ENCODE measurements at places on chromosomes 4 and X.
A peak's percentile ranks its signal among the peaks of the same experiment; 100 is the strongest.

DNA sequence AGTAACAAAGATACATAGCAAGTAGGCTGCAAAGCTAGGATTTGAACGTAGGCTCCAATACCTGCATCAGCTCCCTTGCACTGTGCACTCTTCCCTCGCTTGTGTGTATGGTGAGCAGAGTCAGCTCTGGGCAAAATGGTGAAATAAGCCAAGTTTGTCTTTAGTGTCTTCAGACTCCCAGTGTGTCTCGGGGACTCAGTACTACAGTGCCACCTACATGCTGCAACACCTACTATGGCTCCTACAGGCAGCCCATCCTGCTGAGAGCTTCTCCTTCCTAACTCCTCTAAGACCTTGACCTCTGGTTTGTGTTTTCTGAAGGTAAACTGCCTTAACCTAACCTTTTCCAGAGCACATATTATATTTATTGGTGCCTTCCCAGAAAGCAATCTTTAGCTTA is 42.5 kb downstream of the RTL9 start:
- no peak for DNase-seq

DNA sequence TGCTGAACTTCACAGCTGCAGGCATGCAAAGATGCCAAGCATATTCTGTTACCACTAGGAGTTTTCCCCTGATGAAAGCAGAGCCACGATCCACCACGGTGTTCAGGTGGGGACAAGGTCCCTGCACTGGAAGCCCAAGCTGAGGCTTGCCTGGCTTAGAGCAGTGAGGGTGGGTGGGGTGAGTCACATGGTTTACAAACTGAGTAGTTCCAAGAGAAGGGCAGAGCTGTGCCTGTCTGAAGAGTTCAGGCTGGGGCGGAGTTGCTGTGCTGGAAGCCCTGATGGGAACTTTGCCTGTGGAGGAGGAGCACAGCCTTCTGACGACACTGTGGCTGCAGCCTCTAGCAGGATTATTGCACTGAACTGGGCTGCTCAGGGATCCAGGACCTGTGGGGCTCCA is 45.5 kb downstream of the FAM9B start:
- DNase-seq, result no peak

- DNase-seq, result no peak
Observed at GRCh38 chr4:108881190-108881589, 118.3 kb upstream of the ETNPPL start.

DNA sequence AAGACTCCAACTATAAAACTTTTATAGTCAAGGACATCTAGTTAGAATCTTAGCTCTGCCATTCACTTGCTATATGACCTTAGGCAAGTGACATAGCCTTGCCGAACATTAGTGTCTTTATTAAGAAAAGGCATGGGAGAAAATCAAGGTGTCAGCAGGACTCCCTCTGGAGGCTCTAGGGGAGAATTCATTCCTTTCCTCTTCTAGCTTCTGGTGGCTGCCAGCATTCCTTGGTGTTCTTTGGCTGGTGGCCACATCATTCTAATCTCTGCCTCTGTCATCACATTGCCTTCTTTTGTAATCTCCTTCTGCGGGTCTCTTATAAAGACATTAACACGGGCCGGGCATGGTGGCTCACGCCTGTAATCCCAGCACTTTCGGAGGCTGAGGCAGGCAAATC is 99.8 kb downstream of the PPP1R2C start:
- DNase-seq, result no peak

DNA sequence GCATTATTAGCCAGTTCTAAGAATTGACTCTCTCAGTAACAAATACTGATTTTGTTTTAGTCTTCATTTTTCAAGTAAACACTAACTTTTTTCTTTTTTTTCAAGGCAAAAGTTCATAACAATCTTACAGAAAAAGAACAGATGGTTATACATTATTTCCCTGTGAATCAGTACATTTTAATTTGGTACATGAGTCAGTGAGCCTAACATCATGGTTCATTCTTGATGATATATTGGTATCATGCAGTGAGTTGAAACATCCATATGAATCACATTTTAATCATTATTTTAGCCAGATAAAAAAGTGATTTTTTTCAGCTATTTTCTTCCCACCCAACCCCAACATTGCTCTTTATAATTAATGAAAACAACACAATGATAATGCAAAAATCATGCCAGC is 184.3 kb upstream of the TACR3 start:
- DNase-seq, result no peak

DNA sequence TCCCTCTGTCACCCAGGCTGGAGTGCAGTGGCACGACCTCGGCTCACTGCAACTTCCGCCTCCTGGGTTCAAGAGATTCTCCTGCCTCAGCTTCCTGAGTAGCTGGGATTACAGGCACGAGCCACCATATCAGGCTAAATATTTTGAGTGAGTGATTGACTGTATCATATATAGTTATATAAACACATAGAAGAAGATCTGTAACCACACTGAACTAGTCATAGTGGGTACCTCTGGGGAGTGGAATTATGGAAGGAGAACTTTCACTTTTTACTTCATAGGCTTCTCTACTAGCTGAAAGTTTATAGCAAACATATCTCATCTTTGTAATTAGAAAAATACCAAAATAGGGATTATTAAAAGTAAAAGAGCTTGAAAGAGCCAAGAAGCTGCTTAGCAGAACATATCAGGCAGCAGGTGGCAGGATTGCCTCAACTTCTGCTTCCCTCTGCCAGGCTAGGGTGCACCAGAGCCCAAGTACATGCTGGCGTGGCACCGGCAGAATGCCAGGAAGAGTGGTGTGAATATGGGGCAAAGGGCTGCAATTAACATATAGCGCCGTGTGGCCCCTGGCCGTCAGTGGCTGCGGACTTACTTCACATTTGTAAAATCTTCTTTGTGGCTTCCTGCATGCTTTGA is 39.5 kb upstream of the CD40LG start:
- DNase-seq, result peak; percentile 25

DNA sequence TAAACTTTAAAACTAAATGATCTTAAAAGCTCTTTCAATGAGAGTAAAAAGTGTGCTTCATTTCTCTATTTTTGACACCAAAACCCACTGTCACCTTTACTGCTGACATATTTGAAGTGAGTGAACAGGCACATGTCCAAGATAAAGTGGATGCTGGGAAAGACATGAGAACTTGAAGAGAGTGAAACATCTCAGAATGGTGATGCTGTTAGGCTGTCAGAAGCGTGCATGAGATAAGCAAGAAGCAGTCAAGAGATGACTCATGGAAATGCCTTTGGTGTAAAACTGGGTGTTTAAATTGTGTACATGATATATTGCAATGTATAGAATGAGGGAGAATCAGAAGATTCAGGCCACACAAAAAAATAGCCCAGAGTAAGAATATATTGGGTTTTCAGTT is 21.8 kb upstream of the GBA3 start:
- DNase-seq, result no peak

DNA sequence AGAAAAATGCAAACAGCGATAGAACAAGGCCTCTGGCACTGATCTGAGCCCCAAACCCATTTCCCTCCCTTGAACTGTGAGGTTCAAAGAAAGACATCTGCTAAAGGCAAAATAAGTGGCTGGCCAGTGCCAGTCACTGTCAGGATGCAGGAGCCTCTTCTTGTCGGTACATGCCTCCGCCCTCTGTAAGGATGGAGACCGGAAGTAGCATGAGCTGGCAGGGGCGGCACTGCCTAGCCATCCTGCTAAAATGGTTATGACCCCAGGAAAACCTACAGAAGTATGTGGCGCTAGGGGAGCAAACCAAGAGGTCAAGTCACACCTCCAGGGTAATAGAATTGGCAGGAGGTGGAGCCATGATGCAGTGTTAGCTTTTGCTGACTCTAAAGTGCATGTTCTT is 180.3 kb downstream of the DCLK2 start:
- DNase-seq, result no peak

GRCh38 chr4:76072760-76073159 is 1.7 kb upstream of the ART3 start:
- no peak for DNase-seq

DNA sequence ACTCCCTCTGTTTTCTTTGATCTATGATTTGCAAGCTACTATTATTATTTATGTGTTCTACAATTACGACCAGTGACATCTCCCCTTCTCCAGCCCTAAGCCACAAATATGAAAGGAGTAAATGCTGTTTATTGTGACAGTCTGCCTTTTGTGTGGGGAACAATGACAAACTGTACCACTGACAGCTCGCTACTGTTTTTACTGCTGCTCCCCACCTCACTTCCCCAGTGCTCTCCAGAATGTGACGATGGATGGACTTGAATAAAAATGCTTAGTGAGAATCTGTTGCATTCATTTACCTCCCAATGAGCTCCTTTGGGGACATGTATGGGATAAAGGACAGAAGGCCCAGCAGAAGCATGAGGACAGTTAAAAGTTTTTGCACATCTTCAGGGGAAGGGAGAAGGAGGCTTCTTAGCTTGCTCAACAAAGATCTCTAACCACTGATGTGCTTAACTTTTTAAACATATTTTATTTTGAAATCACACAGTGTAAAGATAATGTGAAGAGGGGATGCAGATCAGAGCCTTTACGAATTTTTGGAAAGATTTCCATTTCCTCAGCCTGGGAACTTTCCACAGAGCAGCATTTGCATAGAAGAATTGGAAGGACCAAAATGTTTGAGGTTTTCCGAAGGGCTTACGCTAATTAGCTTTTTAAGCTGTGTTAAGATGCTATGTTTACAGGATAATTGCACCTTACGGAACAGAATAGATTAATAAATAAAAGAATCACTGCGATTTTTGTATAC is 485.1 kb upstream of the TENM3 start:
- DNase-seq, result no peak

- no peak for DNase-seq
Observed at GRCh38 chr4:138164208-138164607, 77.9 kb downstream of the SLC7A11 start.

DNA sequence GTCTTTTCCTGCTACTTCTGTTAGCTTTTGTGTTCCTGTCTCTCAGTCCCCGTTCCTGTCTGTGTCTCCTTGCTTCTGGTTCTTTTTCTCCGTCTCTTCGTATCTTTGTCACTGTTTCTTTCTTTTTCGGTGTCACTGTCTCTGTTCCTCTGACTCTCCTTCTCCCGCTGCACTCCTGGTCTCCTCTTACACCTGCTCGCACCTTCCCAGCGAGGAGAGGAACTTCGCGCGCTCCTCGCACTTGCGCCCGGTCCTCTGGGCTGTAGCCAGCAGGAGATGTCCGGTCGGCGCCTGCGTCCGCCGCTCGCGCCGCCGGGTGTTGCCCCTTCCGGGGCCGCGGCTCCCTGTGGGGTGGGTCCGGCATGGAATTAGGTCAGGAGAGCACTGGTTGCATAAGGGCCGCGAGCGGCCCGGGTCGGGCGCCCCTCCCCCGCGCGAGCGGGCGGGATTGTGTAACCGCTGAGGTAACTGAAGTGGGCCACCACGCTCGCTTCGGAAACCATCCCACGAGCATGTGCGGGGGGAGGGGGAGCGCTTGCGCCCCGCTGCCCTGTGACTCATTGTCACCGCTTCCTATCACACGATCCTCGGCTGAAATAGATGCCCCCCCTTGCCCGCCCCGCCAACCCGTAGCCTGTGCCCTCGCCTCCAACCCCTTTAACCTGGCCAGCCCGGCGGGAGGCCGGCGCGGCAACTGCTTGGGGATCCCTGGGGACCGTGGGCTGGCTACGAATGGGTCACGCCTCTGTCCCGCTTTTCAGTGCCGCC is 1.6 kb downstream of the LONRF3 start:
- DNase-seq, result peak; percentile 92

GRCh38 chrX:15664487-15665444 is at the start of gene CLTRN:
TSS of gene CLTRN (minus strand) at chrX:15664805. CDS start at chrX:15664775, 30 bp downstream.
- DNase-seq, result no peak

- DNase-seq, result no peak
Observed at GRCh38 chrX:135520022-135520552, 373 bp upstream of the INTS6L start.

GRCh38 chr4:10623241-10623640 is 61.3 kb downstream of the CLNK start:
- no peak for DNase-seq

GRCh38 chr4:92307181-92307580 is 3.4 kb downstream of the GRID2 start:
- no peak for DNase-seq

DNA sequence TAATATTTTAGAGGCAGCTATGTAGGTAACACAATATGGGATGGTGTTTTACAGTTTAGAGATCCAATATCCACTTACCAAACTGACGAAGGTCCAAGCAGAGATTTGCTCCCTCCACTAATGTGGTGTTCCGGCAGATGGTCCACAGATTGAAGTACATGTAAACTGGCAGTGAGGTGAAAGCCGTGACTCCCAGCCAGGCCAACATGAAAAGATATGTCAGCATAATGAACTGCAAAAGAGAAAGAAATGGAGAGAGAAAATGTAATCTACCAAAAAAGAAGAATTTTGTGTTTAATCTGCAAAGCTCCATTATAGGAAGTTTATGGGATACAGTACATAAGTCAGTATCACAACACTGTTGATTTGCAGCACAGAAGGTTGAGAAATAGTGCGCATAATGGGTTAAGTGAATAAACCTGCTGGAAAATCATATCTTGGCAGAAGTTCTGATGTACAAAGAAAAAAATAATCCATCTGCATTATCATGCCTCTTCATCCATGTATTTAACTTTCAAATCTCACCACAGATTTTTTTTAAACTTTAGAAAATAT is 160.2 kb downstream of the GPM6A start:
- DNase-seq, result no peak

DNA sequence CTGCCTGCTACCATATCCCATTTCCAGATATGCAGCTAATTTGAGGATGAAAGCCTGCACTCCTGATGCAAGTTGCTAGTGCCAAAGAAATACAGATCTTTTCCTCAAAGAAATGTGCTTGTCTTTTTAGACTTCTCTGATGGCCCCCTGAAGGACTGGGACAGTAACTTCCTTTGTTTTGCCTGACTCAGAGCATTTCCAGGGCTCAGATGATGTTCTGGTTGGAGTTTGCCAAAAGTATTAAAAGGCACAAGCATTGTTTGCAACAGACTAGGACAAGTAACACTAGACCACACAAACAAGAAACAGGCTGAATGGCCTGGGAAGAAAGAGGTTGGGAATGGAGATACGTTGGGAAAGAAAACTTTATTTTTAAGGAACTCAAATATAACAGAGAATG is 175.2 kb downstream of the IL13RA2 start:
- DNase-seq, result no peak

DNA sequence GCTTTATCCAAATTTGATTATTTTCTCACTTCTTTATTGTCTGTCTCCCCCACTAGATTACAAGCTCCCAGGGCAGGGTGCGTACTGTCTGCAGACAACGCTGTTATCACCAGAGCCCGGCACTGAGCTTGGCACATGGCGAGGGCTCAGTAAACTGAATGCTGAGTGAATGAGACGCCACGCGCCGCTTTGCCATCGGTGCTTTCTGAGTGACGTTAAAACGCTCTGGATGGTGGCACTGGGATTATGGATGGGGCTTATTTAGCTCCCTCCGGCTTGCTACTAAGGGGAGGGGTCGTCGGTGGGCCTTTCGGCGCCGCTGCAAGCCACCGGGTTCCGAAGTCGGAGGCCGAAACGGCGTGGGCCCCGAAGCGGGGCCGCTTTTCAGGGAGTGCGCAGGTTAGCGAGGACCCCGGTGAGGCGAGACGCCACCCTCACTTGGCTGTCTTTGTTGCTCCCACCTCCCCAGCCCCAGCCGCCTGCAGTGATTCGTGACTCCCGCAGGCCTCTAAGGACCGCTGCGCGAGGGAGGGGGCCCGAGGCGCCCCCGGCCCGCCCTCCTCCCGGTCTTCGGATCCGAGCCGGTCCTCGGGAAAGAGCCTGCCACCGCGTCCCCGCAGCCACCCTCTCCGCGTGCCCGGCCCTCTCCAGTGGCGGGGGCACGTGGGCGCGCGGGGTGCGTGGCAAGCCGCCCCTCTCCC is 569 bp upstream of the FHL1 start:
- no peak for DNase-seq
